ENCODE measurements at places on chromosomes 13 and 19.

GRCh38 chr19:23762884-23763711 is 4.4 kb upstream of the ZNF681 start:
- DNase-seq: peak; percentile 92

DNA sequence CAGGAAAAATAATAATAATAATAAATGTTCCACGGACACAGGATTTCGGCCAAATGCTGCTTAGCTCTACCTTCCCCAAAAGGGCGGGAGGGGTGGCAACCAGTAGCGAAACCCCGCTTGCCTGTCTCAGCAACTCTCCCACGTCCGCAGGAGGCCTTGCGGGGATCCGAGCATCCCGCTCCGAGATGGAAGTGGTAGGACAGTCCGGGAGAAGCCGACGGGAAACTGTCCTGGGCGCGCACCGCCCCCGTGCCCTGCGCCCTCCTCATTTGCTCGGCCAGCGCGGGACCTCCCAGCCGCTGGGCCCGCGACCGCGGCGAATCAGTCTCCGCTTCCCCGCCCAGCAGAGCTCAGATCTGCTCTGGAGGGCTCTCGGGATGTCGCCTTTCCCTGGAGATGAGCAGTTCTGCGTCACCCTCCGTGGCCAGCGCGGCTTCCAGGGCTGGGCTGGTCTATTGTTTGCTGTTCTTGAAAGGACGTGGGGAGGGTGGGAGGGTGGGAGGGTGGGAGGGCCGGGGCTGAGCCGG is 48.9 kb upstream of the PABPC3 start:
- DNase-seq: peak; percentile 90

- DNase-seq: no peak
Observed at GRCh38 chr13:97327086-97327485, 105.0 kb downstream of the MBNL2 start.

DNA sequence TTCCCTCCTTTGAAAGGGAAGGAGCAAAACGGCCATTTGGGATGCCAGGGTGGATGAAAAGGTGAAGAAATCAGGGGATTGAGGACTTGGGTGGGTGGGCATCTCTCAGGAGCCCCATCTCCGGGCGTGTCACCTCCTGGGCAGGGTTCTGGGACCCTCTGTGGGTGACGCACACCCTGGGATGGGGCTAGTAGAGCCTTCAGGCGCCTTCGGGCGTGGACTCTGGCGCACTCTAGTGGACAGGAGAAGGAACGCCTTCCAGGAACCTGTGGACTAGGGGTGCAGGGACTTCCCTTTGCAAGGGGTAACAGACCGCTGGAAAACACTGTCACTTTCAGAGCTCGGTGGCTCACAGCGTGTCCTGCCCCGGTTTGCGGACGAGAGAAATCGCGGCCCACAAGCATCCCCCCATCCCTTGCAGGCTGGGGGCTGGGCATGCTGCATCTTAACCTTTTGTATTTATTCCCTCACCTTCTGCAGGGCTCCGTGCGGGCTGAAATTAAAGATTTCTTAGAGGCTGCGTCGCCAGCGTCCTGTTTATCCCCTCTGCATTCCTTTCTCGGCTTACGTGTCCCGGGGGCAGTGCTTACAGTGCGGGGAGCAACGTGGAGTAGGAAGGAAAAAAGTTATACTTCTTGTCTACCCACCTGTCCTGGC is 15.2 kb upstream of the S1PR4 start:
- DNase-seq: peak; percentile 81

DNA sequence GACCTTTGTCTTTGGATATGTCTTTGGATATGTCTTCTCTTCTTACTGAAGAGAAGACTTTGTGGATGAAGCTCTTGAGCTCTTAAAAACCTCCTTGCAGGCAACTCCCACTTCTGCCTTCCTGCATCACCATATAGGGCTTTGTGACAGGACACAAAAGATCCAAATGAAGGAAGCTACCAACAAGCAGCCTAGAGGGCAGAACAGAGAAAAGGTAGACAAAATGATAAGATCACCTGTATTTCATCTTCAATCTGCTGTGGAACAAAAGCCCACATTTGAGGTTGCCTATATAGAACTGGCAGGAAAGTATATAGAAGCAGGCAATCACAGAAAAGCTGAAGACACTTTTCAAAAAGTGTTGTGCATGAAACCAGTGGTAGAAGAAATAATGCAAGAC is 42.5 kb downstream of the N4BP2L1 start:
- DNase-seq: no peak

DNA sequence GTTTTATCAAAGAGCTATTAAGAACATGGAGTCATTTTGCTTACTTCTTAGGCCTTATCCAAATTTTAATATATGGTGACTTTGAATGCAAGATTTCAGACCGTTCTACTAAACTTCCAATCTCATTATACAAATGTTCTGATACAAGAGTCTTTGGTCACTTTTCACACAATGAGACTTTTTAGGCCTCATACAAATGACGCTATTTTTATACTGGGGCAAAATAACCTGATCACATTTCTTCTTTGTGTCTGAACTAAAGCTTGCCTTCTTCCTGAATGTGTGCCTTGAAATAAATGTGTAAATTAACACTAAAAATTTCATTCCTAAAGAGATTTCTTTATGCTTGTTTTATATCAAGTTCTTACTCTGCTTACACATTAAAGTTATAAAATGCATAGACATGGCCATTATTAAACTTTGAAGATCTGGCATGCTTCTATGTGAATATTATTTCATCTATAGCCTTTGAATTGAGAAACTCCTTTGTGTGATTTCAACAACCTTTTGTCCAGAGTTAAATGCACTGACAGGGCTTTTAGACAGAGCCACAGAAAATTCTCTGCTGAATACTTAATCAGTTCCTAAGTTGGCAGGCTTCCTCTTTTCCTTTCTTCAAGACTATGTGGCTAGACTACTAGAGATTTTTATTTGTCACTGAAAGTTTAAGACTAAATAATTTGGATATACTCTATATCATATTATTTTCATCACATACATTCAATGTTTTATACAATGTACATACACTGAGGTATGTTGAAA is 86.1 kb downstream of the EDNRB start:
- DNase-seq: no peak

DNA sequence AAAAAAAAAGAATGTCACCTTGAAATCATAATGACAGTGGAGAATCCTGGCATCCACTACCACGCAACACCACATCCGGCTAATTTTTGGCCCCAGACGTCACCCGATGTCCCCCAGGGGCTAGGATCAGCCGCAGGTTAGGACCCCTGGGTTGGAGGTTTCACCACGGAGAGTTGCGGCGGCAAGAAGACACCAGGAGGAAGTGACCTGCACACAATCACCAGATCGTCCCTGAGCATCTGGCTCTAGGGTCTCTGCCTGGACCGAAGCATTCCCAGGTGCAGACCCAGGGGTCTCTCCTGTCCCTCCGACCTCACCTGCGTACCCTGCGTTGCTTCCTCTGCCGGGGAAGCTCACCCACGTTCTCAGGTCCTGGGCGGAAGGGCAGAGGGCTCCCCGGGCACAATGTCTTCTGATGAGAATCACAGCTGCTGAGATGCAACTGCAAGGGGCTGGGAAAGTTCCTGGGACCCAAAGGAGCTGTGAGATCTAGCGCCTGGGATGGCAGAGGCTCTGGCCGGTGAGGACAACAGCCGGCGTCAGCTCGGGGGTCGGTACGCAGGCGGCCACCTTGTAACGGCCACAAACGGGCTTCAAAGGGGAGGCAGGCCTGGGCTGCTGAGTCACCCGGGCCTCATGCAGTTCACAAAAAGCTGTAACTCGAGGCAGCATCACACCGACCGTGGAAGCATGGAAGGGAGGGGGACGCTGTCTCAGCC is 111.2 kb downstream of the GADD45B start:
- no peak for DNase-seq

DNA sequence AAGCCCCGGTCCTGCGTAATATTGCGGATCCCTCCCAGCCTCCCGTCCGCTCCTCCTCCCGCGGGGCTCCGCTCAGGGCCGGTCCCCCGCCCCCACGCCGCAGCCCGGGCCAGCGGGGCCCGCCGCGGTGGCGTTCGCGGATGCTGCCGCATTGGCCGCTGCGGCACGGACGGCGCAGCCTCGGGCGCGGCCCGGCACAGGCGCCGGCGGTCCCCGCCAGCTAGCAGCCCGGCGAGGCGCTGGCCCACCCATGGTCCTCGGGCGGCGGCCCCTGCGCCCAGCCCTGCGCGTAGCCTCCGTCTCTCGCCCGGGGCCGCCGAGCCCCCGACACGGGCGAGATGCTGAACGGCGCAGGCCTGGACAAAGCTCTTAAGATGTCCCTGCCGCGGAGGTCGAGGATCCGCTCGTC is at the start of gene ATP8A2:
Gene ATP8A2, plus strand, starts transcription at position 100 of the 409 bp plus-strand sequence. Its CDS starts 239 bp downstream, at position 339.
- DNase-seq: peak; percentile 63

- DNase-seq: no peak
Observed at GRCh38 chr19:38152461-38153379, 71.3 kb downstream of the DPF1 start.

- DNase-seq: peak; percentile 78
Observed at GRCh38 chr19:46748325-46749109, 2.3 kb upstream of the STRN4 start.

GRCh38 chr19:35562336-35562735 is 1.1 kb downstream of the ATP4A start:
- DNase-seq: no peak

GRCh38 chr19:3580156-3580934 is 4.9 kb upstream of the GIPC3 start:
- DNase-seq: no peak

GRCh38 chr13:96751089-96751488 is 243.2 kb downstream of the OXGR1 start:
- no peak for DNase-seq

DNA sequence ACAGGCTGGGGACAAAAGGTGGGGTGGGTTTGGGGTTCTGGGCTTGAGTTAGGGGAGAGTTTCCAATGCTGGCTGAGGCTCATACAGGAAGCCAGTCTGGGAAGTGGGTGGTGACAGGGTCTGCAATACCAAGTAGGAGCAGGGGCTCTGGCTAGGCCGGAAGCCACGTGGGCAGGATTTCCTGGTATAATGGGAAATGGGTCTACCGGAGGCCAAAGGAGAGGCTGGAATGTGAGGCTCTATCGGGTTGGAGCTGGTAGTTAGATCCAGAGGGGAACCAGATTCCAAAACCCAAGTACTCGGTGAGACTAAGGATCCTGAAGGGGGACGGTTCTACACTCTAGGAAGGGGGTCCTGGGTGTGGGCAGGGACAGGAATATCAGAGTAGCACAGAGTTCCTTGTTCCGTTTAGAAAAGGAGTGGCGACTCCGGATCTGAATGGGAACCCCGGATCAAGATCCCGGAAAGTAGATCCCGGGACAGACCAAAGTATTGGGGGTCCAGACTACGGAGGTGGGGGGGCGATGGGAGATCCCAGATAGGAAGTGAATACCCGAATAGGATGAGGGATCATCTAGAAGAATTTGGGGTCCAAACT is 802 bp downstream of the CDC37 start:
- no peak for DNase-seq

GRCh38 chr19:11539495-11540365 is 1.1 kb downstream of the CNN1 start:
- DNase-seq: peak; percentile 56

GRCh38 chr13:99984461-99985240 is 3.1 kb downstream of the ZIC2 start:
- DNase-seq: peak; percentile 65

GRCh38 chr13:48580185-48580803 is 47.4 kb upstream of the RCBTB2 start:
- DNase-seq: no peak

DNA sequence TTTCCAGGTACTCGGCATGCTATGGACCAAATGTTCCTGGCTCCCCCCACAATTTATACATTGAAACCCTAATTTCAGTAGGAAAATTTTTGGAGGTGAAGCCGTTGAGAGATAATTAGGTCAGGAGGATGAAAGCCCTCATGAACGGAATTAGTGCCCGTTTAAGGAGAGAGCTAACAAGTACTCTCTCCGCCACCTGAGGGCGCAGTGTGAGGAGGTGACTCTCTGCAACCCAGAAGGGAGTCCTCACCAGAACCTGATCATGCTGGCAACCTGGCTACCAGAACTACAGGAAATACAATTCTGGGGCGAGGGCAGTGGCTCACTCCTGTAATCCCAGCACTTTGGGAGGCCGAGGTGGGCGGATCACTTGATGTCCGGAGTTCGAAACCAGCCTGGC is 397.8 kb downstream of the SLITRK5 start:
- DNase-seq: peak; percentile 46

GRCh38 chr13:38399535-38399934 is 49.9 kb downstream of the UFM1 start:
- no peak for DNase-seq

DNA sequence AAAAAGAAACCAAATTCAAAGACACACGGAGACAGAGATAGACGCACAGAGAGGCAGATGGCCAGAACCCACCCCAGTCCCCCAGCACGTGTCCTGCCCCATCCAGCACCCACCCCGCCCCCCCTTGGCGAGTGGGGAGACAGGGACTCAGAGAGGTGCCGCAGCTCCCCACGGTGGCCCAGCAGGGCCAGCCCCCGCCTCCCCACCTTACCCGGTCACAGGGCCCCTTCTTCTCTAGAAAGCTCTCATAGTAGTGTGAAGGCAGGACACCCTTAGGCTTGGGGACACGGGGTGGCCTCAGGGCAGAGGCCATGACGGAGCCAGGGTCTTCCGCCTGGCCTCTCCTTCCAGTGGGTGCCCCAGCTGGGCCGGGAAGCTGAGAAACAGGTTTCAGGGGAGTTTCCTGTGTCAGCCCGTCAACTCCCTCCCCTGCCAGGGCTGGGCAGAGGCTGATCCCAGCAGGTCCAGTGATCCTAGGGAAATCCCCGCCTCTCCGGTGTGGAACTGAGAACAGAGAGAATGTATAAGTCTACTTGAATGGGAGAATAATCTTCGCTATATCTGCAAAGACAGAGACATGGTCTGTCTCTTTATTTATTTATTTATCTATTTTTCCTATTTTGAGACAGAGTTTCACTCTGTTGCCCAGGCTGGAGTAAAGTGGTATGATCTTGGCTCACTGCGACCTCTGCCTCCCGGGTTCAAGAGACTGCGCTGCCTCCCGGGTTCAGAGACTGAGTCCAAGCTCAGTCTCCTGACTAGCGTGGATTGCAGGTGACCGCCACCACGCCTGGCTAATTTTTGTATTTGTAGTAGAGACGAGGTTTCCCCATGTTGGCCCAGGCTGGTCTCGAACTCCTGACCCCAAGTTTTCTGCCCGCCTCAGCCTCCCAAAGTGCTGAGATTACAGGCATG is at the start of gene STAP2:
Gene STAP2, minus strand, starts transcription at position 387 of the 915 bp plus-strand sequence. Its CDS starts 74 bp downstream, at position 313.
- DNase-seq: no peak

GRCh38 chr13:45040622-45041021 is 51.3 kb downstream of the GPALPP1 start:
- DNase-seq: no peak

GRCh38 chr13:19155321-19155861 is 26.2 kb downstream of the TUBA3C start:
- no peak for DNase-seq

Data from ecto neural progenitor cell (in vitro differentiated cells).